ENCODE measurements at places on chromosomes 3 and 15.

- DNase-seq = peak; percentile 18
Measured at GRCh38 chr15:57747206-57747896, 40.8 kb downstream of the POLR2M start.

- DNase-seq = no peak
Measured at GRCh38 chr3:37348736-37349396, 174.5 kb upstream of the LRRFIP2 start.

DNA sequence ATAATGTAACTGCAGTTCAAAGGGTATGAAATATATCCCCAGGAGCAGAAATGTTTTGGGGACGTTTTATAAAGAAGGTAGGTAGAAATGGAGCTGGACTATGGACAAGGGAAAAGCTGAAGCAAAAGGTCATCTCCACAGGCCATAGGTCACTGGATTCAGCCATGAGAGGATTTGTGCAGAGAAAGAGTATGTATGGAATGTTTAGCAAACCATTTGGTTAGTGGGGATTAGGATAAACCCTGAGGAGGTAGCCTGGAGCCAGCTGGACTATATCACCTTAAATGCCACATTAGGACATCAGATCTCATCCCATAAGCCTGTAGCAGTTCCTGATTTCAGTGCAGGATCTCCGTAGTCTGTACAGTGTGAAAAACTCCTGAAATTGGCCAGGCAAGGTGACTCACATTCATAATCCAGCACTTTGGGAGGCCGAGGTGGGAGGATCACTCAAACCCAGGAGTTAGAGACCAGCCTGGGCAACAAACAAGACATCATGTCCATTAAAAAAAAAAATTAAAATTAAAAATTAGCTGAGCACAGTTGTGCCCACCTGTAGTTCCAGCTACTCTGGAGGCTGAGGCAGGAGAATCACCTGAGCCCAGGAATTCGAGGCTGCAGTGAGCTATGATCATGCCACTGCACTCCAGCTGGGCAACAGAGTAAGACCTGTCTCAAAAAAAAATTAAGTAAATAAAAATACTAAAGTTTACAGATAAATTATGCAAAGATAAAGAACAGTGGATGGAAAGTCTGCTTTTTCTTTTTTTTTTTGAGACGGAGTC lies 4.7 kb downstream of the IP6K1 start:
- DNase-seq = no peak

- DNase-seq = no peak
Measured at GRCh38 chr15:74394090-74394846, 26.8 kb upstream of the CYP11A1 start.

- no peak for DNase-seq
Measured at GRCh38 chr15:78104566-78105475, 12.5 kb downstream of the SH2D7 start.

DNA sequence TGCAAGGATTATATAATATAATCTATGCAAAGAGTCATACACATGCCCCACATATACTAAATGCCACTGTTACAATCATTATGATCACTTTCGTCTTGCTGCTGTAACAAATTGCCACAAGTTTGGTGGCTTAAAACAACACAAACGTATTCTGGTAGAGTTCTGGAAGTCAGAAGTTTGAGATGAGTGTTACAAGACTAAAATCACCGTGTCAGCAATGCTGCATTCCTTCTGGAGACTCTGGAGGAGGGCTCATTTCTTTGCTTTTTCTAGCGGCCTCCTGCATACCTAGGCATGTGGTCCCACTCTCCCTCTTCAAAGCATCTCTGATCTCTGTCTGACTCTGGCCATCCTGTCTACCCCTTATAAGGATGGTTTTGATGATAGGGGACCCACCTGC lies 1.4 kb upstream of the CCDC174 start:
- no peak for DNase-seq

DNA sequence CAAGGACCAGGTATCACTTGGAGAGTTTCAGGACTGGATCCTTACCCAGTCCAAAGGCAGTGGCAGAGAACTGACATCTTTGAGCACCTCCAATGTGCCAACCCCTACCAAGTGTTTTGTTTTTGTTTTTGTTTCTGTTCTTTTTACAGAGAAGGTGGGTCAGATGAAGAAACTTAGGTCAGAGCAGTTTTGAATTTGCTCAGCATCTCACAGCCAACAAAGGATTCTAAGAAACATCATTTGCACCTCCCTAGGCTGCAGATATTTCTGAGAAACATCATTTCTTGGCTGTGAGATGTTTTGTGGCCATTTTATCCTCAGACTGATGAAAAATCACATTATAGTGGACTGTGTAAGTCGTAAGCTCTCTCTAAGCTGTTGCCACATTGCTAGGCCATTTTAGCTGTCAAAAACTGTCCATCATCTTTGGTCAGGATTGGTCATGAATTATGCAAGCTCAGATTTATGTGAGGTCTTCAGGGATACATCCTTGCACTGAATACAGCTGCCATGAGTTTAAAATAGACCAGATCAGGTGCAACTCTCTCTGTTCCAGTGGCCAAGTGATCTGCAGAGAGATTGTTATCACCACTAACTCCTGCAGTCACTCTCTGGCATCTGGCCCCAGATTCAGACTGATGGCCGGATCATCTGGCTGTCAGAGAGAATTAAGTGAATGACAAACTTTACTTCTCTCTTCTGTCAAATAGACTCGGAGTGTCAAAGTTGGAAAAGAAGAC lies 341.5 kb downstream of the EPHB1 start:
- no peak for DNase-seq

- DNase-seq = peak; percentile 95
Measured at GRCh38 chr3:187767266-187768012, 22.2 kb upstream of the BCL6 start.

GRCh38 chr3:152350776-152351175 lies 82.0 kb downstream of the MBNL1 start:
- DNase-seq = no peak

- DNase-seq = peak; percentile 43
Measured at GRCh38 chr3:113110267-113110666, 101.1 kb upstream of the BOC start.

DNA sequence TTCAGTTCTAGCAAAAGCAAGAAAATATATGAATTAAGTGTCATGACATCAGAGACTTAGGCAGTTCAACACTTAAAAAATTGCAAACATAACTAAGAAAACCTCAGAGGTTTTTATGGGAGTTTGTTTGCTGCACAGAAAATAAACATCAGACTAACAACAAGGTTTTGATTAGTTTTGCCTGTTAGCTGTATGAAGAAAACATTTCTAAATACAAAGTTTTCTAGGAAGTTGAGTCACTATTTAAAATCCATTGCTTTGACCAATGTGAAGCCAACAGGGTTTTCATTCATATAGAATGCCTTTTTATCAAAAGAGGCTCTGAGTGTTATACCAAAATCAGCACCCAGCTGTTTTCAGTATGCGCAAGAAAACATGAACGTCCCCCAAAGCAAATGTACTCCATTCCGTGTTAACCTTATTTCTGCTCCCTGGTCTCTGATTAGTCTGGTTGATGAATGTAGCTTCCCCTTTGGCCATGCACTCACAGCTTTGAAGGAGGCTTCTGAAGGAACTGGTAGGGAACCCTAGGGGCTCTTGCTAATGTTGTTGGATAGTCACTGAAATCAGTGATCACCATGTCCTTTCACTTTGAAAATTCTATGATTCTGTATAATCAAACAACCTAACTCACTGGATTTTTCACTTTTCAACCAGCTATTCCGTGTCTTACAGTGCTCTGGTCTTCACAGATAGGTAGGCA lies 89.6 kb upstream of the TSEN2 start:
- peak; percentile 8 for DNase-seq

GRCh38 chr3:52313188-52313773 lies 2.8 kb upstream of the DNAH1 start:
- no peak for DNase-seq

DNA sequence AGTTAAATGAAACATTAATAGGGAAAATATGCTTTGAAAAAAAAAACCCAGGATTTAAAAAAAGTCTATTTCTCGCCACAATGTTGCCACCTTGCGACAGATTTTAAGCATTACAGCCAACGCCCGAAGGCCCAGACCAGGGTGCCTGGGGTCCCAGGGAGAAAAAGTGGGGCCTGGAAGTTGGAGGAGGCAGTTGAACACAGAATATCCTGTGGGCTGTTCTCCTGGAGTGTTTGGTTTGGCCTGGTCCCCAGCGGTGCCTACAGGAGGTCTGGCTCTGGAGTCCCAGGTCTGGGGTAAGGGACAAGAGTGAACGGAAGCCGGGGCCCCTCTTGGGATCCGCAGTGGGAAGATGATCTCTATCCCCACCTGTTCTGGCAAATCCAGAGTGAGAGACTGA lies 3.4 kb downstream of the RNU6-1 start:
- DNase-seq = peak; percentile 39

DNA sequence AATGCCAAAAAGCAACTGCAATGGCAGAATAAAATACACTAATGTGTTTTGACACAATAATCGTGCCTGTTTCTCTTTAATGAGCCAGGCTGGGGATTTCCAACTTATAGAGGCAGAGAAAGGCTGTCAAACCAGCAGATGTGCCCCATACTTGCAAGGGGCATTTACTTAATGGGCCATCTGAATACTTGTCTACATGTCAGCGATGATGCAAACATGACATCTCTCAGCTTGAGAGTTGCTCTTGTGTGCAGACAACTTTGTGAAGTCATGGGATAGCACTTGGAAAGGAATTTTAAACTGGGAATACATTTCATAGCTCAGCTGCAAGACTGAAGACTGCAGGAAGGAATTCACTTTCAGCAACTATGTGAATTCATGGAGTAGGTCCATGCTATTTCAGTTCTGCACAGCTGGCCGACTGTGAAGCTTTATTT lies 127.4 kb upstream of the ADAMTS9 start:
- peak; percentile 73 for DNase-seq

GRCh38 chr3:107377151-107377550 lies at the start of gene CCDC54:
Gene CCDC54 (plus strand): TSS chr3:107377439. CDS start chr3:107377588, 149 bp downstream.
- peak; percentile 20 for DNase-seq

- peak; percentile 79 for DNase-seq
Measured at GRCh38 chr15:90071220-90071807, 31.0 kb downstream of the IDH2 start.

- DNase-seq = no peak
Measured at GRCh38 chr3:112314649-112315048, 18.3 kb upstream of the CD200 start.

DNA sequence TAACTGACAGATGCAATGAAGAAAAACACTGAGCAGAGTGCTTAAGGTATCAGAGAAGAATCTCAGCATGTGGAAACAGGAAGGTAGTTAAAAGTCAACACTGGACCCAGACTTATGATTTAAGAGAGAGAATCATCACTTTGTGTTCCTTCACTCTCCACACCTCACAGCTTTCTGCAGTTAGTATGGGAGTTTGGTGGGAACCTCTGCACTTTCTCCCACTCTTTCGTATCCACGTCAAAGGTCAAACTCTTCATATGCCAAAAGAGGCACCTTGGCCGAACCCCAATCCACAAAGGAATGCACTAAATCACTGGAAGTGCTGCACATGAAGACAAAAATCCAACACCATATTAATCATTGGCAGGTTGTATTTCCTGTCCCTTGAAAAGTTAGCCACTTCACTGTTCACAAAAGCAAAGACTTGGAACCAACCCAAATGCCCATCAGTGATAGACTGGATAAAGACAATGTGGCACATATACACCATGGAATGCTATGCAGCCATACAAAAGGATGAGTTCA lies 361.2 kb downstream of the MAGI1 start:
- no peak for DNase-seq

DNA sequence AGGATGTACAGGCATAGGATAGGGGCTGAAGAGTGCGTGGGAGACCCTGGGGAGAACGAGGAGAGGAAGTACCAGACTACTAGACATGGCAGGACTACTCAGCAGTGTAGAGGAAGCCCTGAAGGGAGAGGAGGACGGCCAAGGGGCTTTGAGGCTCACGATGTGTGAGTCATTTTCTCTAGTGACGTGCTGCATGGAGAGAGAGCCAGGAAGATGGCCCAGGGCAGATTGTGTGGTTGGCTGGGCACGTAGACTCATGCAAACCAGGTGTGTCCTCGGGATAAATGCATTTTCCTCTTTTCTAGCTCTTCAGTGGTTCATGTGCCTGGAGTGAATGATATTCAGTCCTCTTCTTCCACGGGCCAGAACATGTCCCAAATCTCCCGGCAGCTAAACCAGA lies 115.0 kb upstream of the ABHD17C start:
- peak; percentile 60 for DNase-seq

- peak; percentile 9 for DNase-seq
Measured at GRCh38 chr3:100335434-100335833, 877 bp downstream of the NIT2 start.

- DNase-seq = no peak
Measured at GRCh38 chr3:10933021-10933420, 59.5 kb upstream of the SLC6A1 start.

- DNase-seq = no peak
Measured at GRCh38 chr3:138678874-138679392, 70.4 kb downstream of the FAIM start.

DNA sequence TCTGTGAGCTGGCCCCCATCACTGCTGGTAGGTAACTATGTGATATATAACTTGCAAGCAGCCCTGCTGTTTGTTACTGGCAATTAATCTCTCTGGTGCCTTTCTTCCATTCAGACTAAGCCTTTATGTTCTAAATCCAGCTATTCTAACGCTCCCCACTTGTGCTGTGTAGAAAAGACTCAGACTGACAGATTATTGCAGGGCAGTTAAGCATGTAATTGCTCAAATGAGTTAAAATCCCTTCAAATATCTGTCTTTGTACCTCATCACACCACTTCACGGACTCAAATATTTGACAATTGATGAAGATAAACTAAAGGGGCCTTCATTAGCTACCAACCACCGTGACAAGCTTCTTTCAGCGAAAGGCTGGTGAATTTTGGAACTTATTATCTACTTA lies 416.2 kb downstream of the NR2F2 start:
- DNase-seq = no peak

- DNase-seq = no peak
Measured at GRCh38 chr15:77808075-77808474, 175.4 kb upstream of the LINGO1 start.

- peak; percentile 78 for DNase-seq
Measured at GRCh38 chr3:152474585-152474984, 205.9 kb downstream of the MBNL1 start.

- no peak for DNase-seq
Measured at GRCh38 chr3:39765575-39765974, 43.8 kb upstream of the MYRIP start.

GRCh38 chr15:101022876-101023275 lies 103.7 kb downstream of the LRRK1 start:
- DNase-seq = no peak

DNA sequence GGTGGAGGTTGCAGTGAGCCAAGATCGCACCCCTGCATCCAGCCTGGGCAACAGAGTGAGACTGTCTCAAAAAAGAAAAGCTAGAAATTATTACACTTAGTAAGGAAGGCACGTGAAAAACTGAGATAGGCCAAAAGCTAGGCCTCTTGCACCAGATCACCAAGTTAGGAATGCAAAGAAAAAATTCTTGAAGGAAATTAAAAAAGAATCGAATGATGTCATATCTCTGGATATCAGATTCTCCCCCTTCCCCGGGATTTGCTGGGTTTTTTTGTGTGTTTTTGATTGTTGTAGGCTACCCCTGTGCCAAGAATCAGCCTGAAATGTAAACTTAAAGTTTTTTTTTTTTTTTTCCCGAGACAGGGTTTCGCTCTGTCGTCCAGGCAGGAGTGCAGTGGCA lies 17.4 kb downstream of the PTPN23 start:
- no peak for DNase-seq

- no peak for DNase-seq
Measured at GRCh38 chr3:59300733-59301132, 250.9 kb upstream of the CFAP20DC start.

Measured in fibroblast of upper back skin (primary cell).